ENCODE measurements at places on chromosomes 4 and X. TPM values are rescaled to one million over a fixed set of nuclear protein-coding genes. Genes with fewer than 3 reads are reported as not detected.

PNMA3 gene
- total RNA-seq, result 5.0 TPM

EDNRA gene
- 0.38 TPM for total RNA-seq

- no peak for DNase-seq
Measured at GRCh38 chrX:70432936-70433847, 10.1 kb downstream of the GDPD2 start.

TASL gene
- 1.9 TPM for total RNA-seq

DNA sequence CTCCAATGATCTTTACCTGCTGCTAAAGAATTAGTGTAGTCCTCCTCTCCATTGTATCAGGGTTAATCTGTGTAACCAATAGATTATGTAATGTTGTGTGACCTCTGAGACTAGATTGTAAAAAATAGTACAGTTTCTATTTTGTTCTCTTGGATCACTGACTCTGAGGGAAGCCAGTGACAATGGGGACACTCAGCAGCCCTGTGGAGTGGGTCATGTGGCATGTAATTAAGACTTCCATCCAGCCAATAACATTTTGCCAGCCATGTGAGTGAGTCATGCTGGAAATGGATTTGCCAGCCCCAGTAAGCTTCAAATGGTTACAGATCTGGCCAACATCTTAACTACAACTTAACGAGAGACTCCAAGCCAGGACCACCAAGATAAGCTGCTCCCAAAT is 332.3 kb downstream of the PTTG2 start:
- DNase-seq, result no peak

- DNase-seq, result no peak
Measured at GRCh38 chrX:80316526-80316925, 103.7 kb upstream of the TENT5D start.

DNA sequence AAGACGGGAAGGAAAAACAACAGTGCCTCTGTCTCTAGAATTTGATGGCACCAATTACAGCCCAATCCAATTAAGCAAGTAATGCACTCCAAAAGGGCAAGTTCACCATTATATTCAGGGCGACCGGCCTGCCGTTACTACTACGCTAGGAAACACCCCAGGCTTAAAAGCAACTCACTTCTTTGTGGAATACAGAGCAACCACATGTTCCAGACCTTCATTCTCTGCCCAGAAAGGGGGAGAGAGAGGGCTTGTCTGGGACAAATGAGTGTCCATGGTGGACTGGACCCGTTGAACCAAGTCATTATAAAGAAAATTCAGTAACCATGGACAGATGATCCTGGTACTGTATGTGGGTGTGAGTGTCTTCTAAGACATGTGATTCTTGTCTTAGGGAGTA is 1.6 kb downstream of the KDR start:
- DNase-seq, result no peak

PAGE4 gene
- not detected for total RNA-seq

USP26 gene
- not detected for total RNA-seq

- DNase-seq, result no peak
Measured at GRCh38 chr4:174156239-174156826, 127.1 kb downstream of the FBXO8 start.

- DNase-seq, result no peak
Measured at GRCh38 chr4:38085751-38086150, 125.6 kb downstream of the PTTG2 start.

PABPC5 gene
- total RNA-seq, result 0.35 TPM

GRCh38 chr4:123433976-123434375 is 37.4 kb downstream of the SPRY1 start:
- no peak for DNase-seq

GRCh38 chr4:45453258-45453853 is 670.5 kb downstream of the GABRG1 start:
- DNase-seq, result no peak

GRCh38 chr4:175309041-175309440 is 390.9 kb downstream of the ADAM29 start:
- DNase-seq, result no peak

GRCh38 chr4:4639370-4639769 is 97.5 kb upstream of the STX18 start:
- DNase-seq, result no peak

DNA sequence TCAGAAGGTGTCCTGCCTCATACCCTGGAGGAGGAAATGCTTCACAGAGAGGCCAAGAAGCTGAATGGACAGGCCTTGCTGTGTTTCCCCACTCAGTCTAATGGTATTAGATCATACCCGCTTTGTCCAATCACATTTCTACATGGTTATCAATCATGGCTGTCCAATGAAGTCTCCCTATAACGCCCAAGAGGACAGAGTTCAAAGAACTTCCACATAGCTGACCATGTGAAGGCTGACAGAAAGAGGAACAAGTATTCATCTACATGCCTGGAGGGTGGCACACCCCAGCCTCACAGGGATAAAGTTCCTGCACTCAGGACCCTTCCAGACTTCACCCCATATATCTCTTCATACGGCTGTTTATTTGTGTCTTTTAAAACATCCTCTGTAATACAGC is 123.4 kb downstream of the MANBA start:
- DNase-seq, result no peak

SLC10A4 gene
- total RNA-seq, result not detected

PAGE1 gene
- total RNA-seq, result not detected

GRCh38 chrX:46792810-46793188 is 33.9 kb upstream of the SLC9A7 start:
- no peak for DNase-seq

DCAF16 gene
- 15.1 TPM for total RNA-seq

DNA sequence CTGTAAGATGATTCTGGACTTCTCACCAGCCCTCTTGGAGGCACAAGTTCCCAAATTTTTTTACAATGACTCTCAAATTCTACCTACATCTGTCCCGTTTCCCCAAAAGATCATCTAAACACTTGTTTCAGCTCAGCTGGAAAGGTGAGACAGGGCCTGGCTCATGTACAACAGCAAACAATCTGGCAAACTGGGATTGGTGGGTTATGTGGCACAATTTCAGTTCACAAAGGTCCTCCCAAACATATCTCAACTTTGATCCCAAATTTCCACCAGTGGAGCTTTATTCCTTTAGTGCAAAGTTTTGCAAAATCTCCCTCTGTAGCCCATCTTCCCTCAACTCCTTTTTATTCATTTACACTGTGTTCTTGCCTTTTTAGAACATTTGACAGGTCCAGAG is 207.1 kb downstream of the ENOX2 start:
- DNase-seq, result no peak

CDKL2 gene
- 0.35 TPM for total RNA-seq

NONO gene
- total RNA-seq, result 234 TPM

DNA sequence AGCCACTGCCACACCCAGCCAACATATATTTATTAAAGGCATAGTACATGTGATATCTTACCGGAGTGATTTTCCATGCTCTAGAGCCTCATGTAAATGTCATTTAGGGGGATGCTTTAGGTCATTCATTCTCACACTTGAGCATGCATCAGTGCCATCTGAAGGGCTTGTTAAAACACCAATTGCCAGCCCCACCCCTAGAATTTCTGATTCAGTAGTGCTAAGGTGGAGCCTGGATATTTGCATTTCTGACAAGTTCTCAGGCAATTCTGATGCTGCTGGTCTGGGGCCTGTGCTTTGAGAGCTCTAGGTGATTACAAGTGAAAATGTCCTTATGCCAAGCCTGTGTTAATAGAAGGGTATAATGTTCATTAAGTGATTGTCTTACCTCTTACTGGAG is 107.7 kb downstream of the PHEX start:
- DNase-seq, result no peak

MAGEA6 gene
- not detected for total RNA-seq

- DNase-seq, result peak; percentile 49
Measured at GRCh38 chrX:119251386-119251785, 15.3 kb downstream of the PGRMC1 start.

ABLIM2 gene
- total RNA-seq, result 12.4 TPM

JADE3 gene
- total RNA-seq, result 2.4 TPM

DNA sequence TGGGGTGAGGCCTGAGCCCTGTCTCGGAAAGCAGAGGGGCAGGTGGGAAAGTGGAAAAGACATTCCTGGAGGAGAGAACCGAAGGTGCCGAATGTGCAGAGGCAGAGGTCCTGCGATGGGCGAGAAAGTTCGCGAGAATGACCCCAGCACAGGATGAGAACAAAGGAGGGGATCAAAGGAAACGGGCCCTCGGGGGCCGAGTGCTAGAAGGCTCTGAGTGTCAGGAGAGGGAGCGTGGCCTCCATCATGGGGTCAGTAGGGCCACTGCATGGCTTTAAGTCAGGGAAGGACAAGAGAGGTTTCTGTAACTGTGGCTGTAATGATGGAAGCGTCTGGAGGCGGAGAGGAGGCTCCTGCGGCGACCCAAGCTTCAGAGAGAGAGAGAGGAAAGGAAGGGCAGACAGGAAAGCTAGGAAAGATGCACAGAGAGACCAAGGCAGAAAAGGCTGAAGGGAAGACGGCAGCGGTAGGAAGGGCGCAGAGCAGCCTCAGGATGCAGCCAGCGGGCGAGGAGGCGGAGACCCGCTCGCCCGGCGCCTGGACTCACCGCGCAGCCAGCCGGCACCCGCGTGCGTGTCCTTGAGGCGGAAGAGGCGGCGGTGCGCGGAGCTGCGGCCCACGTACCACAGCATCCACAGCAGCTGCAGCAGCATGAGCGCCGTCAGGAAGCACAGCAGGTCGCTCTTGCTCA is 669 bp downstream of the OTOP1 start:
- DNase-seq, result no peak

SCFD2 gene
- 25.2 TPM for total RNA-seq

DNA sequence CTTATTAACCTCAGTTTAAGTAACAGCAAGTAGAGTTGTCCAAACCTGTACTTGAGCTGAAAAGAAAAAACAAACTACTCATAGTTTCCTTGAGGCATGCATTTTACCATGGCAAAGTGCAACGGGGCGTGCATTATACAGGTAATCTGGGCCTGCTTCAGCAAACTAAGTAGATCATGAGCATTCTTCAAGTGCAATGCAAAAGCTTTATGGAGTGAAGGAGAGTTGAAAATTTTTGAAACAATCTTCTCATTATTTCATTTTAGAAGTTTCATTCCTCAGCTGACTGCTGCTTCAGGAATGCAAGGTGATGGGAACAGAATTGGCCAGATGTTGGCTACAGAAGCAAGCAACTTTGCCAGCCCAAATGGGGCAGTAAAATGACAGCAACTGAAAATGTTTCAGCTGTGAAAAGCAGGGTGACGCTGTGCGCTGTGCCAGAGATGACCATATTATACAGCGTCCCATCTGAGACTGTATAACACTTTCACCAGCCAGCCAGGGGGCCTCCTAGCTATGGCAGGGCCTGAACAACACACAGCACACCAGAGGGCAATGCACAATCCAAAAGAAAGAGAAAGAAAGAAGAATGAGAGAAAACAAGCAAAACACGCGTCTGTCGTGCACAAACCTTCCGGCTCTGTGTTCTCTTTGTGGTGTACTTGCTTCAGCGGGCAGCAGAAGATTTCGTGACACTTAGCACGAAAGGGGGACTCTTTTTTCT is 145.5 kb upstream of the FGF13 start:
- no peak for DNase-seq

DNA sequence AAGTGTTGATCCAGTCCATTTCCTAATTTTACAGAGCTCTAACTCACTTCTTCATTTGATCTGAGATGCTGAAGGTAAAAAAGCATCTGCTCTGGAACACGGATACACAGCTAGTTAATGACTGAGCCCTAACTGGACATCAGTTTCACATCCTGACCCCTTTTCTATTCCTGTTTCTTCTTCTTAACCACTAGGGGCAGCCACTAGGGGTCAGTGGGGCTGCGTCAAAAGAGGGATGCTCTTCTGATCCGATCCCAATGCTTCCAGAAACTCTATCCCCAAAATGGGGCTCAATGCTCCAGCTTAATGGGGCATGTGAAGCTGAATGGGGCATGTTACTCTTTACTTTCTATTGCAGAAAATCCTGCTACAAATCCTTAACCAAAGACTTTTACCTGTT is 33.4 kb upstream of the PHKA2 start:
- DNase-seq, result no peak

- no peak for DNase-seq
Measured at GRCh38 chrX:40966213-40966820, 118.9 kb upstream of the USP9X start.

- no peak for DNase-seq
Measured at GRCh38 chr4:173382349-173382748, 11.6 kb downstream of the SAP30 start.

NSUN7 gene
- 4.9 TPM for total RNA-seq

DNA sequence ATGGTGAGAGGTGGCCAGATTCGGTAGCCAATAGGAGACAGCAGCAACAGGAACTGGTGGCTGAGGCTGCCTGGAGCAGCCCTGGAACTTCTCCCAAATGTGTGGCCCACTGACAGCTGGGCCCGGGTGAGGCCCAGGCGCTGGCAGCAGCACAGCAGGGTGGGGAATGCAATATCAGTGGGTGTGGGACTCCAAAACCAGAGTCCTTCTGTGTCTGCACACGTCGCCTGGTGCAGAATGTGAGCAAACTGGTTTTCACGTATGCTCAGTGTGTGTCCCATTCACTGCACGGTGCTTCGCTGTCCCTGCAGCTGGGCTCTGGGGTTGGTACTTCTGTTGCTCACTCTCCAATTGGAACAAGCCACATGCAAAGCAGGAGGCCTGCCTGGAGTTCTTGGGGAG is 14.4 kb upstream of the CENPU start:
- DNase-seq, result no peak

TBL1X gene
- total RNA-seq, result 3.9 TPM
